NCI-H1105 treated with DMSO at 0.1 percent for 48 hours (cell line): ENCODE measurements at places on chromosomes 11 and 22.

- no peak for DNase-seq
Observed at GRCh38 chr11:29023761-29024160, 915.6 kb downstream of the METTL15 start.

DNA sequence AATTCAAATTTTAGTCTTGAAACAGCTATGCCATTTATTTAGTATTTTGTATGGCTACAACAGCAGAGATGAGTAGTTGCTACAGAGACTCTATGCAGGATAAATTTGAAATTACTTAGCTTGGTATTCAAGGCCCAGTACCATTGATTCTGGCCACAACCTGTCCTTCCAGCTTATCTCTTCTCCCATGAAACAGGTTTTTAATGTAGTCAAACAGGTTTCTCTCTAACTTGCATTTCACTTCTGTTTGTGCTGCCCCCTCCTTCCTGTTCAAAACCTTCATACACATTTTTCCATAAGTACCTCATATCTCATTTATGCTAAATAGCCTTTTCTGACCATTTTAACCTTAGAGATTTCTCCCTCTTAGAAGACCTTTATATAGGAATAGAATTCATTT is 3.3 kb downstream of the USP47 start:
- DNase-seq: peak; percentile 25

DNA sequence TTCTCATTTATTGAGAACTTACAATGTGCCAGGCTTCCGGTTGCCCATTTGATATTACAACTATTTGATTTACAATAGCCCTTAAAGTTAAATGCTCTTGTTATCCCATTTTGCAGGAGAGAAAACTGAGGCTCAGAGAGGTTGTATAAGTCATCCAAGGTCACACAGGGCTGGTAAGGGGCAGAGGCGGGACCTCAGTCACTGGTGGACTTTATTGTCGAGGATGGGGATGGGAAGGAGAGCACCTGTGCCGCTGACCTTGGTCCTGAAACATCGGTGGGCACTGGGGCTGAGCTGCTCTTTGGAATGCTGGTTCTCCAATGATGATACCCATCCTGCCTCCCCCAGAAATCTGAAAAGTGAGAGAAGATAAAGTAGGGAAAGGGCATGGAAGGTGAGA is 265.4 kb downstream of the MIAT start:
- no peak for DNase-seq

- no peak for DNase-seq
Observed at GRCh38 chr22:42791721-42792452, 65.2 kb downstream of the ARFGAP3 start.

DNA sequence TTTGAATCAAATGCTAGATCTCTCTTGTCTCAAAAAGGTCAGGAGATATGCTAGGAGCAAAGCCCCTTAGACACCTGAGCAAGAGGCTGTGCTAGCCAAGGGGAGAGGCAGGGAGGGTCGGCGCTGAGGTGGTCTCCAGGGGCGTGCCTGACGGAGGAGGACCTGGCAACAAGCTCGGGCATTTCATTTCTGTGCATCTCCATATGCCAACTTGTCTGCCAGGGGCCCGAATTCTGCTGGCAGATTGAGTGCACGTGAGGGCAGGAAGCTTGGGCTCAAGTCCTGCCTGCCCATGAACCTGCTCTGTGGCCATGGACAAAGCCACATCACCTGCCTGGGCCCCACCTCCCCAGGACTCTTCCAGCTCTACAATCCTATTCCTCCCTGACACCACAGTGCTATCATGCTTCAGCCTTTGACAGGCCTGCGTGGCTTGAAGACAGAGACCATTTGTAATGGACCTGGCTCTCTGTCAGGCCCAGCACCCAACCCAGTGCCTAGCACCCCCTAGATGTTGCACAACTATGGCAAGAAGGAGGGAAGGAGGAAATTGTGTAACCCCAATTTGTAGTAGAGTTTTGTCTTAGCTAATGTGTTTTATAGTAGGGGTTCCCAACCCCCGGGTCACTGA is 16.3 kb upstream of the VSIG10L2 start:
- no peak for DNase-seq

- no peak for DNase-seq
Observed at GRCh38 chr11:117181586-117182550, 3.3 kb downstream of the SIDT2 start.

DNA sequence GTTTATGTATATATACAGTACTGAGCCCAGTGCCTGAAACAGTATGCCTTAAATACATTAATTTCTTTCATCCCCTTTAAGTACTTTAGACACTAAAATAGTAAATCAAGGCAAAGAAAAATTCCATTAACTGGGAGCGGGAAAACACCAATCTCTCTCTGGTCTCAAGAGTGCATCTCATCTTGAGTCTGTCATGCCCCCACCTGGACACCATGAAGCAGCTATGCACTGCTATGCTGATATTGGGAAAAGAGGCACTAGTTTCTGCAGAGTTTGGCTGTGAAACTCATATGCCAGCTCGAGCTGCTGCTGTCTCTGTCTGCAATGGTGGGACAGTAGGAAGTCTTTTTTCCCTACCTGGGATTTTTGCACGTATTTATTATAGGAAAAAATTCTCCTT is 754.4 kb upstream of the RAG2 start:
- no peak for DNase-seq

- no peak for DNase-seq
Observed at GRCh38 chr11:93842461-93842860, 8.0 kb downstream of the VSTM5 start.

GRCh38 chr11:95101935-95102334 is 12.3 kb downstream of the ENDOD1 start:
- no peak for DNase-seq

DNA sequence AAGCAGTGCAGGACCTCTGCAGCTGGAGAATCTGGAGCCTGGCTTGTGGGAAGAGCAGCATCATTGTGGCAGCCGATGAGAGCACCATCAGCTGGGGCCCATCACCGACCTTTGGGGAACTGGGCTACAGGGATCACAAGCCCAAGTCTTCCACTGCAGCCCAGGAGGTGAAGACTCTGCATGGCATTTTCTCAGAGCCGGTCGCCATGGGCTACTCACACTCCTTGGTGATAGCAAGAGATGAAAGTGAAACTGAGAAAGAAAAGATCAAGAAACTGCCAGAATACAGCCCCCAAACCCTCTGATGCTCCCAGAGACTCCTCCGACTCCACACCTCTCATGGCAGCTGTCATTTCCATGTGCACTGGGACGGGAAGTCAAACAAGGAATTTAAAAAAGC is 35.6 kb downstream of the ASRGL1 start:
- DNase-seq: no peak

GRCh38 chr11:104957280-104957679 is 11.1 kb downstream of the CASP4 start:
- DNase-seq: no peak

- no peak for DNase-seq
Observed at GRCh38 chr22:44440224-44441160, 57.5 kb downstream of the RTL6 start.

GRCh38 chr11:86954269-86955110 is 705 bp downstream of the FZD4 start:
- DNase-seq: no peak

DNA sequence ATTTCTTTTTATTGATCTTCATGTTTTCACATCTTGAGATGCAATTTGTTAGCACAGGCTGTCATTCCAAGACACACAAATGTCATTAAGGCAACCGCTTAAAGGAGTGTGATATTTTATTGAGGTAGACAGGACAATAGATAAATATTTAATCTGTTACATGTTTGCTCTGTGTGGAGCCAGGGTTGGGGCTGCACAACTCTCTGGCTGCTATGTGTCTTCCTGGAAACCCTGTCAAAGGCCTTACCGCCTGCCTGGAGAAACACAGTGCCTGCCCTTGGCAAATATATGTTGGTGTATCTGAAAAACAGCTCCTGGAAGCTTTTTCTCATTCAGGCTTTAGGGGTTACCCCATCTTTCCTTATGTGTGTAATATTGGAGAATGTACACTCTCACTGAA is 139.7 kb upstream of the TEAD1 start:
- no peak for DNase-seq

GRCh38 chr22:32509045-32509444 is 34.4 kb downstream of the FBXO7 start:
- DNase-seq: no peak

DNA sequence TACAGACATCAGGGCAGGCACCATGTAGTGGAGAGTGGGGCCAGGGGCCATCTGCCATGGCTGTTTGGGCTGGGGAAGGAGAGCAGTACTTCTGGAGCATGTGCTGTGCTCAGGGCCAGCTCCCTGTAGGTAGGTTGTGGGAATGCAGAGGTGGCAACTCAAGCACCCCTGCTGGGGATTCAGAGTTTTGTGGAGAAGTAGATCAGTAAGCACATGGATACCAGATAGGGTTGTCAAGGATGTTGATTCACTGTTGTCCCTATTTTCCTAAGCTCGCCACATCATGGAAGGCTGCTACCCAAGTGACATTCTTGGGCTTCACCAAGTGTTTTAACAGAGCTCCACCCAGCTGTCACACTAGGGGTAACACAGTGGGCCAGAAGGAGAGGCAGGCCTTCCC is 67.2 kb downstream of the BMAL1 start:
- DNase-seq: no peak

GRCh38 chr22:28204382-28204781 is 285.3 kb upstream of the PITPNB start:
- DNase-seq: no peak

GRCh38 chr11:92482492-92483060 is 258.0 kb downstream of the FAT3 start:
- DNase-seq: no peak

DNA sequence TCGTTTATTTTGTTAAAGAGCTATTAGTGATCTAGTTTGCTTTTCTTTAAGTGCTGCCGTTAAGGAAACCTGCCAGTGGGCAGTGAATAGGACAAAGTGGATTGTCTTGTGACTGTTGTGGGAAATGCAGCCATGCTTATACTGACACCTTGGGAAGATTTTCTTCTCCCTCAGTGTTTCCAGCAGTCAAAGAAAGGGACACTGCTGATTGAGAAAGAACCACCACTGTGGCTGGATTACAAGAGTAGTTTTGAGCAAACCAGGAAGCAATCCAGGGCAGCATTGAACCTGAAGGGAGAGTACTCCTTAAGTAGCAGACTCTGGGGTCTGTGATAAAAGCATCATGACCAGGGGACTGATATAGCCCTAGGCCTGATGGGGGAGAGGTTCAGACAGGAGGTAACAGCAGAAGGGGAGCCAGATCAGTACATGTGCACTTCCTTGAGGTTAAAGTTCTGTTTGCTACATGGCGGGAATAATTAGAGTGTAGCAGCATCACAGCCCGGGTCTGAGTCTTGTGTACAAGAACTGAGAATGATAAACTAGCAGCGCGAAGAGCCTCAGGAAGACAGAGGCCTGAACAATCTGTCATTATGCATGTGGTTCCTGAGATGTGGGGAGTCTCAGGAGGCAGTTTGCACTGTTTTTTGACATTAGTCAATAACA is 167.8 kb downstream of the C11orf91 start:
- DNase-seq: no peak

GRCh38 chr11:57179681-57180080 is 2.1 kb upstream of the LRRC55 start:
- no peak for DNase-seq

- no peak for DNase-seq
Observed at GRCh38 chr22:45783690-45784089, 112.1 kb downstream of the ATXN10 start.

GRCh38 chr11:67303132-67303834 is at the start of gene SSH3:
Gene SSH3 (plus strand): TSS chr11:67303530. CDS start chr11:67303626, 96 bp downstream.
- DNase-seq: peak; percentile 76

GRCh38 chr11:1883346-1884302 is 8.1 kb downstream of the PRR33 start:
- no peak for DNase-seq

- DNase-seq: no peak
Observed at GRCh38 chr11:65606876-65607613, 7.0 kb downstream of the MAP3K11 start.

DNA sequence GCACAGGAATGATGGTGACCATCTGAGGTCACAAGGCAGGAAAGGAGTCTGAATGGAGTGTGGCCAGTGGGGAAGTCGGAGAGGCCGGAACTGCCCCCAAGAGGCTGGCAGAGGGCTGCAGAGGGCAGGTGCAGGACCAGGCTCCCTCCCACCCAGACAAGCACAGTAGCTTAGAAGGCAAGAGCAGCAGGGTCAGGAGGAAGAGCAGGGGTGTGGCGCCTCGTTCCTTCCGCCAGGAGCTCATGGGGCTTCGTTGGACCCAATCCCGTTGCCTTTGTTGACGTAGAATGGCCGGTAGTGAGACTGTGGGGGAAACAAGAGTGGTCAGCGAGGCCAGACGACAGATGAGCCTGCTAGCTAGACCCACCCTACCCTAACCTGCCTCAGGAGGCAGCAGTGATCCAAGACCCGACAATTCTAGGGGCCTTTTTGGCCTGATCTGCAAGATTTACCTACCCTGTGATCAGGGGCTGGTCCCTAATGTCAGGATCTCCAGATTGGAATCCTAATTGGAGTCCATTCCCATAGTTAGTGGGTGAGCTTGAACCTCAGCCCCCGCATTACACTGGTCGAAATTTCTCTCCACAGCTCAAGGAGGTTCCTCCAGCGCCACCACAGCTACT is 25.6 kb downstream of the TRIM29 start:
- DNase-seq: no peak

GRCh38 chr22:22144858-22145257 is 99.7 kb upstream of the VPREB1 start:
- no peak for DNase-seq

DNA sequence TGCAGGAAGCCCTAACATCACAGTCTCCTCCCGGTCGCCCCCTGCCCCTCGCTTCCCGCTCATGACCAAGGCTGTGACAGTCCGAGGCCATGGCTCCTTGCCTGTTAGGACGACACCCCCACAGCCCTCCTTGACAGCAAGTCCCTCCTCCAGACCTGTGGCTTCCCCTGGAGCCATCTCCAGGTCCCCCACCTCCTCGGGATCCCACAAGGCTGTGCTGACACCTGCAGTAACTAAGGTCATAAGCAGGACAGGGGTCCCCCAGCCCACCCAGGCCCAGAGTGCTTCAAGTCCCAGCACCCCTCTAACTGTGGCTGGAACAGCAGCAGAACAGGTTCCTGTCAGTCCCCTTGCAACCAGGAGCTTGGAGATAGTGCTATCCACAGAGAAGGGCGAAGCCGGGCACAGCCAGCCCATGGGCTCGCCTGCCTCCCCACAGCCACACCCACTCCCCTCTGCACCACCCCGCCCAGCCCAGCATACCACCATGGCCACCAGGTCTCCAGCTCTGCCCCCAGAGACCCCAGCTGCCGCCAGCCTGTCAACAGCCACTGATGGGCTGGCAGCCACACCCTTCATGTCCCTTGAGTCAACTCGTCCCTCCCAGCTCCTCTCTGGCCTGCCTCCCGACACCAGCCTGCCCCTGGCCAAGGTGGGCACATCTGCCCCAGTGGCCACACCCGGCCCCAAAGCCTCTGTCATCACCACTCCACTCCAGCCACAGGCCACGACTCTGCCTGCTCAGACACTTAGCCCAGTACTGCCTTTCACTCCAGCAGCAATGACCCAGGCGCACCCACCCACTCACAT is 63.2 kb downstream of the OTOG start:
- no peak for DNase-seq

DNA sequence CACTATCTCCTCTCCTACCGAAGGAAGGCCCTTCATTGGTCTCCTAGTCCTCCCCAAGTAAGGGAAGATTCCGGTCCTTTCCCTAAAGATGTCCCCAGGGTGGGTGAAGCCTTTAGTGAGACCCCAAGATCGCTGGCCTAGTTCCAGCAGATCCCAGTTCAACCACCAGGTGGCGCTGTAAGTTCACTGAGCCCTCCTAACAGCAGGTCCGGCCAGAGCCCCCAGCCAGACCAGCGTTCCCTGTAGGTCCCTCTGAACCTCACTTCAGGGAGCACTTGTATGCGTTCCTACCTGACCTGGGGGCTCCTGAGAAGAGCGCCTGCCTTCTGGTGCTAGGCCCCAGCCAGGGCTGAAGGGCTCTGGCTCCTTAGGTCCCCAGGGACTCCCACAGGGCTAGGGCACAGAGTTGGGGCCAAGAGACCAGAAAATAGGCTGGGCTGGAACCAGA is 38.1 kb downstream of the LMO1 start:
- DNase-seq: peak; percentile 69
